ENCODE measurements at places on chromosomes 13 and 19.

GRCh38 chr13:23858546-23858945, 30.7 kb downstream of the MIPEP start:
- no peak for DNase-seq

- no peak for DNase-seq
Observed at GRCh38 chr19:12786952-12787351, 4.3 kb upstream of the JUNB start.

- DNase-seq, result no peak
Observed at GRCh38 chr13:113883921-113884804, 20.3 kb upstream of the GAS6 start.

GRCh38 chr13:47033216-47033615, 136.4 kb upstream of the HTR2A start:
- no peak for DNase-seq

GRCh38 chr19:29917911-29918310, 24.1 kb upstream of the URI1 start:
- DNase-seq, result no peak

DNA sequence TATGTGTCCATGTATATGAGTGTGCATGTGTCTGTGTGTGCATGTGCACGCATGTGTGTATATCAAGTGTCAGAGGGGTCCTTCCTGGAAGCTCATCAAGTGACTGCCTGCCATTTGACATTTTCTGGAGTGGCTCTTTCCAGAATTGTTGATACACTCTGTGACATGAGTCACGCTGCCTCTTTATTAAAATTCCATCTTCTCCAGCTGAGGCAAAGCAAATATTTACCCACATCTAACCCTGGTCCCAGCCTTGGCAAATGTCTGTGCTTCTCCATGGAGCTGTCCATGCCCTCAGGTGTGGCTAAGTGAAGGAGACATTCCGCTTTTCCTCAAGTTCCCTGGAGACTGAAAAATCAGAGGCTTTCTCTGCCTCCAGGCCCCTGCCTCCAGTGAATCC, 88.2 kb upstream of the MBNL2 start:
- DNase-seq, result no peak

DNA sequence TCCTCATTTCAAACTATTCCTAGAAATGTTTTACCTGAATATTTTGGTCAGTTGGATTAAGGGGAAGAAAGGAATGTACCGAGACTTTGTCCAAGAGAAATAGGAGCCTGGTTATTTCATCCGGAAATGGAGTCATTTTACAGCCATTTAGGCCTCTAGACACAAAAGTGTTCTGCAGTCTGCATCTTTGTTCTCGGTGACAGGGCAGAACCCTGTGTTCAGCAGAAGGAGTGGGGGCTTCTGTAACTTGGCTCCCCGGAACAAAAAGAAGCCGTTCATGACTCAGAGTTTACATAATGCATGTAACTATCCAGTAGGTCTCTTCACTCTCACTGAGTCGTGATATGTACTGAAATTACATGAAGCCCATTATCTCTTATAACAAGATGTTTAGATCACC, 21.6 kb upstream of the FNDC3A start:
- no peak for DNase-seq

GRCh38 chr13:57734306-57734705, 102.8 kb downstream of the PCDH17 start:
- DNase-seq, result no peak

GRCh38 chr19:40622773-40623075, 21.6 kb downstream of the LTBP4 start:
- no peak for DNase-seq

DNA sequence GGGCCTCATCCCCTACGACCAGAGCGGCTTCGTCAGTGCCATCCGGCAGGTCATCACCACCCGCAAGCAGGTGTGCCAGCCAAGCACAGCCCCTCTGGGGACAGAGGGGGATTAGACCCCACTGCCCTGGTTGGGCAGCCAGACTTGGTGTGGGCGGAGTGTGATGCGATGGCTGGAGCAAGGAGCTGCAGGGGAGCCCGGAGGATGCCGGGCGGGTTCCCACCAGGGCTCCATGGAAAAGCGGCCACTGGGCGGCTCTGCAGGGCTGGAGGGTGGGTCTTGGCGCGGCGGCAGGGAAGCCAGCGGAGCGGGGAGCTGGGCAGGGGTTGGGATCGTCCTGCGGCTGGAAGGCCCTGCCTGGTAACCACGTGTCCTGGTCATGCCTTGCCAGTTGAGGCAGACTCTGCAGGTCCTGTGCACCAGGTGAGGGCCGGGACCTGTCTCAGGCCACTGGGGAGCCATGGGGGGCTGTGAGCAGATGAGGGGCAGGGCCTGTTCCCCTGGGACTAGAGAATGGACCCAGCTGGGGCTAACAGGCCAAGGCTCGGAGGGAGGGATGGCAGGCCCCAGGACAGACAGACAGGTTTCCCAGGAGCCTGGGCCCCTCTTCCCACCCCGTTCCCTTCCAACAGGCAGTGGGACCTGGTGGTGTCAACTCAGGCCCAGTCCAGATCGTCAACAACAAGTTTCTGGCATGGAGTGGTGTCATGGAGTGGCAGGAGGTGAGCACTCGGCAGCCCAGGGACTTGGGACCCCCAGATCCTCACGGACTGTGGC, 6.3 kb downstream of the PTOV1 start:
- DNase-seq, result no peak

- DNase-seq, result no peak
Observed at GRCh38 chr13:95355494-95355893, 54.2 kb upstream of the ABCC4 start.

GRCh38 chr13:42484386-42484785, 89.6 kb upstream of the TNFSF11 start:
- DNase-seq, result no peak

- DNase-seq, result no peak
Observed at GRCh38 chr13:26435646-26436045, 121.8 kb upstream of the WASF3 start.

GRCh38 chr19:41926763-41927496, 1.3 kb downstream of the ERFL start:
- no peak for DNase-seq

DNA sequence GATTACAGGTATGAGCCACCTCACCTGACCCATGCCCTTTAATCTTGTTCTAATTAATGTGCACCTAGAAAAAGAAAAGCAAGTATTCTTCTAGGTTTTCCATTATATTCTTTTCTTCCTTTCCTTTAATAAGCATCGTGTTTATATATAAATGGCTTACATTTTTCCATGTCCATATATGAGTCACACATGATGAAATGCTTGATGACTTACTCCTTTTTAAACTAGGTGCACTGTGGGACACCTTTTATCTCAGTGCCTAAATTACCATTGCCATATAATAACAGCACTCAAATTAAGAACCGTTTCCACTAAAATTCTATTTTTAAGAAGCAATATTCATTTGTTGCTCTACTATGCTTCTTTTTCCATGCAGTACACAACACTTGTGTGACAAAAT, 363.3 kb downstream of the LIG4 start:
- no peak for DNase-seq

DNA sequence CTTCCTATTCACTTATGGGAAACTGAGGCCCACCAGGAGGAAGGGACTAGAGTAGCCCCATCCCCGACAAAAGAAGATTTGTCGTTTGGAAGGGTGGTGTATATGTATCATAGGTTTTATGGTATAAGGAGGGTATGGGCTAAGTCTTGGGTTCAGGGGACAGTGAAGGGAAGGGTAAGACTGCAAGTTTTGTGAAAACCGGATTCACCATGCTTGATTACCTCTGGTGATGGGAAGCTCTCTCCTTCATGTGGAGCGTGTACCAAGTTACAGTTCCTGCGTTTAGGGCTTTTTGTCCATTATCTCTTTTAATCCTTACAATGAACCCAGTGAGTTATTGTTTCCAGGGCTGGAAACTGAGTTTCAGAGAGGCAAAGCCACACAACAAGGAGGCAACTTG, 3.8 kb downstream of the VASP start:
- DNase-seq, result no peak

DNA sequence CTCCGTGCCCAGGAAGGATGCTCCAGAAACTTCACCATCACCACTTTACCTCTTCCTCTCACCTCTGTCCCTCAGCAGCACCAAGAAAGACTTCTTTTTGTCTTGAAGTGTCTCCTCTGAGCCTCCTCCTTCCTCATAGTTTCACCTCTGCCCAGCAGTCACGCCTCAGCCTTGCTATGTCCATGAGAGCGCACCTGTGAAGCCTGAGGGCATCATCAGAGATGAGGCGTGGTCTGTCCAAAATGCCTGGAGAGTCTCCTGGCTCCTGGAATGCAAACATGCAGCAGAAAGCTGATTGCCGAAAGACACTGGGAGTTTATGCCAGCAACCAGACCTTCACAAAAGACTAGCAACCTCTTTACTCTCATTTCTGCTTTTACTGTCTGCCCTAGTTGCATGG, 336.6 kb downstream of the TEX29 start:
- no peak for DNase-seq

DNA sequence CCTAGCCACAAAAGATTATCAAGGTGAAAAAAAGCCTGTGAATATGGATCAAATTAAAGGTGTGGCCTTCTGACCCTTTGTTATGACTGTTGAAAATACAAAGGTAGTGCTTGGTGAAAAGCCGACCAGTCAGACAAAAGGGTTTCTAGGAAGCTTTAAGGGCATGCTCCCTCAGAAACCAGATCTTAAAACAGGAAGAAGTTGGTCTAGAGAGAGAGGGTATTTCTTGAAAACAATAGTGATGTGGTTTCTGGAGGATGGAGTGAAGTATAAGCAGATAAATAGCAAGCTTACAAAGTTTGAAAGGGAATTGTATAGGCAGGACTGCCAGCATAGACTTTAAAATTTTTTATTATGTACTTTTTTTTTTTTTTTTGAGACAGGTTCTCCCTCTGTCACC, 5.0 kb upstream of the EID2 start:
- DNase-seq, result no peak

- DNase-seq, result no peak
Observed at GRCh38 chr19:16441661-16442162, 30.1 kb downstream of the EPS15L1 start.

GRCh38 chr19:10419200-10419645, 1.1 kb upstream of the PDE4A start:
- DNase-seq, result no peak

DNA sequence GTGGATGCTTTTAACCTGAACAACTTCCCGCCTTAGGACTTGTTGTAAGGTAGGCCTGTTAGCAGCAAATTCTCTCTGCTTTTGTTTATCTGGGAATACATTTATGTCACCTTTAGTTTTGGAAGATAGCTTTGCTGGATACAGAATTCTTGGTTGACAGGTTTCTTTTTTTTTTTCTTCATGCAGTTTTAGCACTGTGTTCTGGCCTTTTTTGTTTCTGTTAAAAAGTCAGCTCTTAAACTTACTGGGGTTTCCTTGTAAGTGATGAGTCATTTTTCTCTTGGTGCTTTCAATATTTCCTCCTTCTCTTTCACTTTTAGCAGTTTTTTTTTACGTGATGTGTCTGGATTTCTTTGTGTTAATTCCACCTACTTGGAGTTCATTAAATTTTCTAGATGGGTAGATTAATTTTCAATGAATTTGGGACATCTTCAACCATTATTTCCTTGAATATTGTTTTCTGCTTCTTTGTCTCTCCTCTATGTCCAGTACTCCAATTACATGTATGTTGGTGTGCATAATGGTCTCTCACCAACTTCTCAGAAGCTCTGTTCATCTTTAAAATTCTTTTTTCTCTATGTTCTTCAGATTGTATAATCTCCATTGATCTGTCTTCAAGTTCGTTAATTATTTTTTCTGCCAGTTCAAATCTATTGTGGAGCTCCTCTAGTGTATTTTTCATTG, 188.2 kb upstream of the ZNF536 start:
- DNase-seq, result no peak

DNA sequence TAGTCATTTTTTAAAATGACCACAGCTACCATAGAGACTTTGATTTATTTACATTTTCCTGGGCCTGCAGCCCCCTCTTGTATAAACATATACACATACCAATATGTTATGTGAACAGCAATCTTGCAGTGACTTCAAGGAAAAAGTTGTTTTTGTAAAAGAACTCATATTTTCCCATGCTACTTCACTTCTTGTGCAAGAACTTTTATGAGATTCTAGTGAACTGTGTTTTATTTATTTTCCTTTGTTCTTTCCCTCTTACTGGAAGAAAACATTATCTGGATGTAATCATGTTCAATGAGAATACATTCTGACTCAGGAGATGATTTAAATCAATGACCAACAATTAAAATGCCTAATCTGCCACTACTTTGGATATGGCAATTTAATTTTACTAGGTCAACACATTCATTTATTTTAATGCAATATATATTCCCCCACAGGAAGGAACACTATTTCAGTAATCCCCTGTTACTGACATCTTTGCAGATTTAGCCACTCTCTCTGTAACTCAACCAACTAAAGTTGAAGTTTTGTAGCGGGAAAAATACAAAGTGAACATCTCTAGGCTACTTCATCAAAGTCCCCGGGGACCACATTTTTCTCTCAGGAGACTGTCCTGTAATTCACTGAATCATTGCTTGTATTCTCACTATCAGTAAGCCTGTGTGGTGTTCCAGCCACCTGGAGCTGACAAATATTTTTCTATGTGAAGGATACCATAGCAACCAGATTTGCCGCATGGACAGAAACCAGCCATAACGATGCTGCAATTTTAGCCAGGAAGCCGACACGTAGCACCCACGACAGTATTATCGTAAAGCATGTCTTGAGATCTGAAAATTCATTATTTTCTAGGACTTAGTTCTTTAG, 90.5 kb downstream of the STARD13 start:
- DNase-seq, result no peak

DNA sequence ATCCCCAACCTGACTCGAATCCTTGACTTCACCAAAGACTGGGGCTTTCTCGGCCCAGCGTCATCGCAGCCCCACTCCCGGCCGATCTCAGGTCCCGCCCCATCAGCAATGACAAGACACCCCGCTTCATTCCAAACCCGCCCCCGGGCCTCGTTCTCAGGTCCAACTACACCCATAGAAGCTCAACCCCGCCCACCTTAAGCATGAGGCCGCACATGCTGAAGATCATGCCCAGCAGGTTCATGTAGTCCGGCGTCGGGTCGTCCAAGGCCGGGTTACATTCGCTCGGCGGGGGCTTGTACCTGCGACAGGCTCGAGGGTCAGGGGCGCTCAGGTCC, 2.3 kb downstream of the WDR83 start:
- peak; percentile 62 for DNase-seq

- DNase-seq, result no peak
Observed at GRCh38 chr19:17953316-17953801, 13.5 kb upstream of the KCNN1 start.

GRCh38 chr19:41352609-41353465, 885 bp downstream of the TGFB1 start:
- DNase-seq, result peak; percentile 85

- DNase-seq, result no peak
Observed at GRCh38 chr19:13717194-13717643, 47.1 kb upstream of the MRI1 start.

DNA sequence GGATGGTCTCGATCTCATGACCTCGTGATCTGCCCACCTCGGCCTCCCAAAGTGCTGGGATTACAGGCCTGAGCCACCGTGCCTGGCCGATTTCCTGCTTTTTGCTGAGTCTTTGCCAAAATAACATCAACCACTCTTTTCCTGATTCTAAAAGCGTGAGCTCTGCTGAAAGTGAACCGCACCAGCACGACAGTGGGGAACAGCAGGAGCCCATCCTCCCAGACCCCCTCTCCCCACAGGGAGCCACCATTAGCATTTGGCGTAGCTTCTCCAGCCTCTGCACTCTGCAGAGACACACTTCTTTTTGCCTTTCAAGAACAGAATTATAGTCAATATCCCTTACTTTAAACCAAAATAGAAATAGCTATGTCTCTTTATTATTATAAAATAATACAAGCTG, 41.3 kb downstream of the MYH14 start:
- no peak for DNase-seq

GRCh38 chr13:48505012-48505411, 27.9 kb downstream of the RCBTB2 start:
- peak; percentile 82 for DNase-seq

All from immature natural killer cell (primary cell).